ENCODE measurements at places on chromosomes 13 and 19.
A peak's percentile ranks its signal among the peaks of the same experiment; 100 is the strongest.

GRCh38 chr13:25166306-25166705 is 5.8 kb downstream of the AMER2 start:
- DNase-seq = no peak

GRCh38 chr19:12937093-12937926 is 1.1 kb upstream of the CALR start:
- peak; percentile 75 for DNase-seq

- DNase-seq = no peak
Observed at GRCh38 chr19:42461700-42462324, 19.1 kb upstream of the CXCL17 start.

DNA sequence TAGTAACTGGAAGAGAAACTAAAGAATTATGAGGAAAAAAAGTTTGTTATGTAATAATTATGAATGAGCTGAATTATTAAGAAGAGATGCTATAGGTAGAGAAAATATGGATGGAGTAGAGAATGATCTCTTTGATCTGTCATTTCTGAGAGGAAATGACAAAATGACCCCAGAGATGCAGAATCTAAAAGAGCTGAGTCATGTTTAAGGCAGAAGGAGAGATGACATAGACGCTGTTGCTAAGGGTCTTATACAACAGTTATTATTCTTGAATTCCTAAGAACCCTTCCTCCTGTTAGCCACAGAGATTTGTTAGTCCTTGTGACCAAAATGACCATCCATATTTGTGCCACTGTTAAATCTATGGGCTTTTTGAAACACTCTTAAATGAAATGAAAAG is 58.3 kb upstream of the FREM2 start:
- no peak for DNase-seq

- no peak for DNase-seq
Observed at GRCh38 chr19:11496391-11497163, 9.1 kb downstream of the ZNF653 start.

DNA sequence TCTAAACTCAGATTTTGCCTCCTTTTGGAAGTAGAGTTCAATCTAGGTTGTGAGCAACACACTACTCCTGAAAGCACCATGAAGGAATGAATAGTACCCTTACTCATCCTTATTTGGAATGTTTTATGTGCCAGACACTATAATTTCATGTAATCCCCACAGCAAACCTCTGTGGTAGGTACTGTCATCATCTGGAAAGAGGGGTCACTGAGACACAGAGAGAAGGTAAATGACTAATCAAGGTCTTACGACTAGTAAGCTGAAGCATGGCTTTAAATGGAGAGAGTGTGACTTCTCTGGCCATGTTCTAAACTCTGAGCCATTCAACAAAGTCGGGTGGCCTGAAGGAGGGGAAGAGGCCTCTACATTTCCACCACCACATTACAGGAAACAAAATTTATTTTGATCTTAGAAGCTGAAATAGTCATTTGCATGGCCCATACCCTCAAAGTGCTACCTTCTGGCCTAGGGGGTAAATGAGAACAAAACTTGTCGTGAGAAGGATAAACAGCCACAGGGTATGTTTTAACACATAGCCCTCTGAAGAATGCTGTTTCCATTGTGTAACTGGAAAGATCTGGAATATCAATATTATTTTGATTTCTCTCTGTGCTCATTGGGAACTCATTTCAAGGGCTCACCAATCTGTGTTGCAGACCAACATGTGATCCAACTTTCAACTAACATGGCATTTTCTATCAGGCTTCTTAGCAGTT is 180.8 kb upstream of the RFC3 start:
- DNase-seq = no peak

GRCh38 chr13:24033527-24034302 is 126.8 kb upstream of the SPATA13 start:
- no peak for DNase-seq

DNA sequence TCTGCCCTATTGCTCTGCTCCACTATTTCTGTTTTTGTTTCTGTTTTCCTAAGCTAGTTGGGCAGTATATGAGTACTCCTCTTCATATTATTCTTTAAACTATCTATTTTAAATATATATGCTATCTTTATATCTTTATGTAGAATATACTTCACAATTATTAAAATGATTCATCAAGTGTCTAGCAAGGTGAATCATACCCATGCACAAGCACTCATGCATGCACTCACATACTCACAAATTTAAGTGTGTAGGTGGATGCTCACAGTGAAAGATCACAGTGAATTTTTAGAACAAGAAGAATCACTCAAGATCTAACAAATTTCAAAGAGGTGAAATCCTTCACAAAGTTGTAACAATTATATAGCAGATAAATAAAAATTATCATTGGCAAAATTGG is 435.6 kb upstream of the SLITRK5 start:
- no peak for DNase-seq

DNA sequence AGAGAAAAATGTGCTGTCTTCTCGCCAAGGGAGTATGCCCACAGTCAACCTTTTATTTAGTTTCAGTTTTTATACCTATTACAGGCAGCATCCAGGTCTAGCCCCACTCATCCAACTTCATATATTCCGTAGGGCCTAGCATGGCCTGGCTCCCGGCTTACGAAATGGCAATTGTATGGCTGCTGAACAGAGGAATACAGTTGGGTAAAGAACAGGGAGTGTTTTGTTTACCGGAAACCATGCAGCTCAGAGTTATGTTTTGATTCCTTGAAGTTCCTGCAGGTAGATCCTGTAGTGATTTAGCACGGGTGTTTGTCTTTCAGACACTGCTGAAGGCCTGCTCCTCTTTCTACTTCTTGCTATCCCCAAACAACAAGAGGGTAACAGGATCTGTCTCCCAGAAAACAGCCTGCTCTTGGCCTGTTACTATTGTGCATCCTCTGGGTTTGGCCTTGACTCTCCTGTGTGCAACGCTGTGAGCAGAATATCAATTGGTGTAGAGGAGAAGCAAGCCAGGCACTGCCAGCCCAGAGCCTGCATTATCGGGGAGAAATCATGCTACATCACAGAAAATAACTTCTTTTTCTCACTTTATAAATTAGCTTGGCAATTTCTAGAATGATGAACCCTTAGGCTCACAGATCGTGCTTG is 32.4 kb downstream of the OLFM4 start:
- DNase-seq = no peak

DNA sequence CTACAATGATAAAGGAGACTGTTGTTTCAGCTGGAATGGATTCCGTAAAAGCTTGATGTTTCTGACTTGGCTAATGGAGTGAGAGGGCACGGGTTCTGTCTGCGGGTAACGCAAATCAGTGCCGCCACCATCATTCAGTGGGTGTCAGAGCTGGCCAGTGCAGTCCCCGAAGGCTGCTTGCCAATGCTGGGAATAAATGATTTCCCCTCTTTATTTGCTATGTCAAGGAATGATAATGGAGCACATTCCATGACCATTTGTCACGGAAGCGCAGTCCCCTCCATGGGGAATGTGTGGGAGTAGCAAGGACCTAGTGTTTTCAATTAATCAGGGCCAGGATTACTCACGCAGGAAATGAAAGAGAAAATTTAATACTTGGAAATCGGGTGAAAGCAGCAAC is 899.3 kb downstream of the UQCRFS1 start:
- DNase-seq = no peak

GRCh38 chr13:30125422-30126073 is 181.8 kb downstream of the KATNAL1 start:
- DNase-seq = peak; percentile 40

DNA sequence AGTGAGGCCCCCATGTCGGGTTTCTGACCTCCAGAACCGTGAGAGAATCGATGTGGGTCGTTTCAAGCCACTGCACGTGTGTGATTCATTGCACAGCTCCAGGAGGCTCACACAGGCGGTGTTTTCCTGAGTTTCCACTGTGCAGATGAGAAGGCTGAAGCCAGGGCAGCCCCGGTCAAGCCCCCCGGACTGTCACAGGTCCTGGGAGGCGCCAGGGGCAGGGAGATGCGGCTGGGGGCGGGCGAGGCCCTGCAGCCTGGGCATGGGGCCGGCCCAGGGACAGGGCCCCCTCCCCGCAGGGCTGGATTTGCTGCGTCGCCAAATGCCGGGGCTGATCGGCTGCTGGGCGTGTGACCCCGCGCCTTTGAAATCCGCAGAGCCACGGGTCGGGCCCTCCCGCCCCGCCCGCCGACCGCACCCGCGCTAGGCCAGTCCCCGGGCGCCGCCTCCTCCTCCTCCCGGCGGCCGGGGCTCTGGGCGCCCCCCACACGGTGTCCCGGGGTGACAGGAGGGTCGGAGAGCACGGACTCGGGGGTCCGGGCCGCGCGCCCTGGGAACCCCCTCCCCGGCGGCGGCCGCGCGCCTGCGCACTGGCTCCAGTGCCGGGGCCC is 9.9 kb upstream of the MKNK2 start:
- peak; percentile 32 for DNase-seq

DNA sequence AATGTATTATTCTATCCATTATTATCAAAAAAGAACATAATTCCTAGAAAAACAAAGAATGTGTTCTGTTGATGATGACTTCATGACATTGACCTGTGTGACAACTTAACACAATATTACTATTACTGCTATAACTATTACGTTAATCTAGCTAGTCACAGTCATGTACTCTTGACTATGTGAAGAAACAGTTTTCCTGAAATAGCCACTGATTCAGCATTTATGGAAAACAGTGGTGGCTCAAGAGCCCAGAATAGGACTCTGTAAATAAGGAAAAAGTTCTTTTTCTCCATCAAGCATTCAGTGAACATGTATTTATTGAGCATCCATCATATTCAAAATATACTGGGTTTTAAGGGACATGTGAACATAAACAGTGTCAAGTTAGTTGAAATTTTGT is 93.5 kb downstream of the COG6 start:
- DNase-seq = no peak

DNA sequence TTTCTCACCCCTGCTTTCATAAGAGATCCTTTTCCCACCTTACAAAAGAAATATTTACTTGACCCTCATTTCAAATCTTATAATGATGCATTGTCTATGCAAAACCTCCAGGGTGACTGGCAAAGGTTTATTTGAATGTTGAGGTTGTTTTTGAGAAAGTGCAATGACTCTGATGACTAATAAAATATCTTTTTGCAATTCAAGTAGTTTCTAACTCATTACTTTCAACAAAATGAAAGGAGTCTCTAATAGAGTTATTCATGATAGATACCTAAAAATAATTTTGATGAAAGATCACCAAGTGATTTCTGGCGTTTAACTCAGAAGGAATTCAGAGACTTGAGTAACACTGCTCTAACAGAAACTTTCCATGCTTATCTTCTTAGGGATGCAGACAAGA is 144.2 kb downstream of the FOXO1 start:
- DNase-seq = no peak

DNA sequence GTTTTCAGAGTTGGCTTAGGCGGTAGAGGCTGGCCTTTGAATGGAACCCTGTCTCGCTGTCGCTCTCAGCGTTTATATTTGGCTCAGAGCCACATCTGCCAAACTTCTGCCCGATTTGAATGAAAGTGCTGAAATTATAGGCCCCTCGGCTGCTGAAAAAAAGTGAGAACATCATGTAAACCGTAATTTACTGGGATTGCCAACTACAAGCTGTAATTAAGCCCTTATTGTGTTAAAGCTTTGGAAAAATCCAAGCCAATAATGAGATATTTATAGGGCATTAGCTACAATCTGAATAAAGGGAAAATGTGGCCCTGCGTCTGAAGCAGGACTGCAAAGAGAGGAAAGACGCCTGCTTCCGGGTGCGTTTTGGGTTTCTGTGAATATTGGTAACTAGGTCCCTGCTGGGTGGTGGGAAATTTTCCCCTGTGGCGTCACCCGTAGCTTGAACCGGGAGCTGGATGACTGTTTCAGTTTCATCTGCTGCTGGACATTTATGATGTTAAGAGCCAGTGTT is 9.9 kb downstream of the DNM2 start:
- DNase-seq = no peak

DNA sequence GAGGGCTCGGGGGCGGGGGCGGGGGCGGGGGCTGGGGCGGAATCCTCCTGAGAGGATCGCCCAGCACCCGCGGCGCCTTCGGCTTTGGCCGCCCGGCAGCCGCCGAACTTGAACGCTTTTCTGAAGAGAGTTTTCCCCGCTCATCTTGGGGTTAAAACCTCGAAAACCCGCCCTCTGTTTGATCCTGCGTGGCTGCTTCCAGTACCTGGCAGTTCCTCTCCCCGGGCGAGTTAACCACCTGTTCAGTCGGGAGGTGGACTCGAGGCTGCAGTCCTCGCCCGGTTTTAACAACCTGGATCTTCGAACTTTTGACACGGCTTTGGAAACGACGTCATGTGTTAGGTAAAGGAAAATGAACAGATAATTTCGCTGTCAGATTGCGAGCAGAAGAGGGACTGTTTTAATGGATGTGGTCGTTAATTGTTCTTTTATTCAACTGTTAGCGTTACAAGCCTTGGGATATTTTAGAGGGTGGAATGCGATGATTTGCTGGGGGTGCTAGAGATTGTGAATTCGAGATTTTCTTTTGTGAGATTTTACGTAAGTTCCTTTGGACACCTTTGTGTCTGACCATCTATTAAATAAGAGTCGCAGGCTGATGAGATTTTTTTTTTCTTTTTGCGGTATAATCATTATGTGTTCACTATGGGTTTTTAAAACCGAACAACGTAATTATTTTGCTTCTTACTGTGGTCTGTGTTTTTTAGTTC is 1.0 kb downstream of the FNDC3A start:
- DNase-seq = peak; percentile 34

GRCh38 chr13:110115591-110115990 is 191.4 kb downstream of the COL4A1 start:
- no peak for DNase-seq

DNA sequence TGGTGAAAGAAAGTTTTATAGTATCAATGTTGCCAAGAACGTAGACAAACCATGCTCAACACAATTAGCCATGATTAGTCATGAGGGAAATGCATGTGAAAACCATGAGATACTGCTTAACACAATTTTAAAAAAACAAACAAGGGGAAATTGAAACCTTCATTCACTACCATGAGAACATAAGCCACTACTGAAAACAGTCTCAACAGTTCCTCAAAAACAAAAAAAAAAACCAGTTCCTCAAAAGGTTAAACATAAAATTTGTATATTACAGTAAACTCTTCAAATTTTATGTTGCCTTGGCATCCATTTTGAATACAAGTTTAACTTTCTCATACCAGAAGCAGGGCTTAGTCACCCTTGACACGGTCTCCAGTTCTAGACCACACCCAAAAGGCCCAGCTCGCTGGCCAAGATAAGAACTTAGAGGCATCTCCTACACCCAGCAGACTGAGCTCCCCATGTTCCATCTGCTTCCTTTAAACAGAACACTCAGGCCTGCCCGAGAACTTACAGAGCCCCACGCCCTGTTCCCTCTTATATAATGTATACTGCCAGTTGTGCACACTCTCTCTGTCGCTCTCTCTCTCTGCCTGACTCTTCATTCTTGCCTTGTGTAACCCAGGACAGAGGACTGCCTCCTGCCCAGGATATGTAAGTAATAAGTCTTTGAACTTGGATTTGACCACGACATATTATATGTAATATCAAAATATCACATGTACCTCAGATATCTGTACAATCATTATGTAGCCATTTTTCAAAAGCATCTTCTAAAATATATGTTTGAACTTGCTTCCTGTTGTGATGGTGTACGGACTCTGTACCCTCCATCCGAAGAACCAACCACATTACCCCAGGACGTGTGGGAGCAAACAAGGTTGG is 67.4 kb downstream of the STK24 start:
- DNase-seq = no peak

- no peak for DNase-seq
Observed at GRCh38 chr13:44669534-44669933, 93.4 kb upstream of the TSC22D1 start.

- no peak for DNase-seq
Observed at GRCh38 chr19:45195764-45196163, 17.2 kb downstream of the BLOC1S3 start.

GRCh38 chr19:16342002-16342715 is 17.5 kb downstream of the KLF2 start:
- no peak for DNase-seq

- DNase-seq = no peak
Observed at GRCh38 chr13:33259296-33259695, 26.3 kb downstream of the STARD13 start.

Measured in NCI-H2029 (cell line).